Neuronal stem cell (in vitro differentiated cells): ENCODE measurements at places on chromosomes 3 and 15.

GRCh38 chr15:35874260-35874905, 328.4 kb upstream of the DPH6 start:
- DNase-seq = no peak

GRCh38 chr15:34133511-34133910, 31.6 kb downstream of the PGBD4 start:
- no peak for DNase-seq

- no peak for DNase-seq
Observed at GRCh38 chr15:88035381-88035780, 221.2 kb downstream of the NTRK3 start.

- peak; percentile 26 for DNase-seq
Observed at GRCh38 chr15:90400759-90401314, 12.8 kb downstream of the IQGAP1 start.

- peak; percentile 30 for DNase-seq
Observed at GRCh38 chr3:126474498-126475412, 936 bp downstream of the ZXDC start.

DNA sequence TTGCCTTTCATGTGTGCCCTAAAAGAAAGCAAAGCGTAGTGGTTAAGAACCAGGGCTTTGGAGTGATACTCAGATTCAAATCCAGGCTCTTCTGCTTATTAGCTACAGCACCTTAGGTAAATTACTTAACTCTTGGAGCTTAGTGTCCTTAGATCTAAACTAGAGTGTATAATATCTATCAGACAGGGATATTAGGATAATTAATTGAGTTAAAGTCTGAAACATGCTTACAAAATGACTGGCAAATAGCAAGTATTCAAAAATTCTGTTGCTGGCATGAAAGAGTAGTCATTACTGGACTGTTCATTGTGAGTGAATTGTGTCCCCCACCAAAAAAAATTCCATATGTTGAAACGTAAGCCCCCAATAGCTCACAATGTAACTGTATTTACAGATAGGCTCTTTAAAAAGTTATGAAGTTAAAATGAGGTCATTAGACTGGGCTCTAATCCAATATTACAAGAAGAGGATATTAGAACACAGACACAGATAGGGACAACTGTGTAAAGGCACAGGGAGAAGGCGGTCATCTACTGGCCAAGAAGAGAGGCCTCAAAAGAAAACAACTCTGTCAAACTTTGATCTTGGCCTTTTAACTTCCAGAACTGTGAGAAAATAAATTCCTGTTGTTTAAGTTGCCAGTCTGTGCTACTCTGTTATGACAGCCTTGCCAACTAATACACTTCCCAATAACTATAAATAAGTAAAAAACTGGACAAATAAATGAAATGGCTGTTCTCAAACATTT, 60.4 kb upstream of the LRRC3B start:
- DNase-seq = no peak

DNA sequence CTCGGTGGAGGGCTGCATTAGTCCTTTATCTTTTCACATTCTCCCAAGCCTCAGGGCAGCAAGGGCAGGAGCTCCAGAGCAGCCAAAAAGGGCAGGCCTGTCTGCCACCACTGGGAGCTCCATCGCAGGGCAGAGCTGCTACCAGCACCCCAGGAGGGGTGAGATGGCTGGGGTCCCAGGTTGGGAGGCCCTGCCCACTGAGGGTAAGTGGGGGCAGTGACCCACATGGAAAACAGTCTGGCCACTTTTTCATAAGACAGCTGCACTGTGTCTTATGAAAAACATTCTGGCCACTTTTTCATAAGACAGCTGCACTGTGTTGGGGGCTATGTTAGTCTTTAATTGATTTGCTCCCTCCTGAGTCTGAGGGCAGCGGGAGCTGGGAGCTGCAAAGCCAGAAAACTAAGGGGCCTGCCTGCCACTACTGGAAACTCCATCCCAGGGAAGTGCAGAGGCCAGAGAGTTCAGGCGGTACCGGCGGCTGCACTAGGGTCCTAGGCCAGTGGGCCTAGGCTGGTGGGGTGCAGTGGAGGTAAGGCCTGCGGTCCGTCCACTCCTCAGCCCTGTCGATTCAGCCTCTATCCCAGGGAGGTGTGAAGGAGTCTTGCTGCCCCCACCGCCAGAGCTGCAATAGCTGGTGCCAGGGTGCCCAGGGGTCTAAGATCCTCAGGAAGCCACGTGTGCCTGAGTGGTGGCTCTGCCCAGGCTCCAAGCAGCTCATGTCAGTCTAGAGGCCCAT, 45.4 kb downstream of the TMCO5A start:
- DNase-seq = no peak

GRCh38 chr3:196821806-196822355, 45.8 kb upstream of the SENP5 start:
- DNase-seq = no peak

GRCh38 chr3:94036909-94037507, 8.6 kb upstream of the STX19 start:
- DNase-seq = no peak

DNA sequence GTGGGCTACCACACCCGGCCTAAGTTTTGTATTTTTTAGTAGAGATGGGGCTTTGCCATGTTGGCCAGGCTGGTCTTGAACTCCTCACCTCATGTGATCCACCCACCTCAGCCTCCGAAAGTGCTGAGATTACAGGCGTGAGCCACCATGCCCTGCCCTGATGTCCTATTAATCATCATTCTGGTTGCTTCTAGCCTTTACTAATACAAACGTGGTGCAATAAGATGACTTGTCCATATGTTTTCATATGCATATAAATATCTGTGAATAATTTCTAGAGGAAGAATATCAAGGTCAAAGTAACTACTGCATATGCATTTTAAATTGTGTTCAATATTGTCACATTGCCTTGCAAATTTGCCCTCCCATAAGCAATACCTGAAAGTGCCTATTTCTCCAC, 25.5 kb upstream of the PDHB start:
- DNase-seq = no peak

DNA sequence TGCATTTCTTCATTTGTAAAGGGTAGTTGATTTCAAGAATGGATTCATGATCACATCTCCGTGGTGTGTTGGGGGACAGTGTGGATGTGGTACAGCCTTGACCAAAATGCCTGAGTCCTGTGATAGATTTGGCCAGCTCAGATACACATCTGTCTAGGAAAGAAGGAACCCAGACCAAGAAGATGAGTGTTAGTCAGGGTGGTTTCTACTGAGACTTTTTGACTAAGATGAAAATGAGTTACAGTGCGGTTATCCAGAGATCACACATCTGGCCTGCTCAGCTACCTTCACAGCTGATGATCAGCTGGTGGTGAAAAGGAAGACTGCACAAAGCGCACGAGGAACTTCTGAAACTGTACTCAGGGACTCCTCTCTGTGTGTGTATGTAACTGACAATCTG, 68.0 kb downstream of the FNDC3B start:
- DNase-seq = no peak

- no peak for DNase-seq
Observed at GRCh38 chr3:29949940-29950616, 656.3 kb upstream of the TGFBR2 start.

DNA sequence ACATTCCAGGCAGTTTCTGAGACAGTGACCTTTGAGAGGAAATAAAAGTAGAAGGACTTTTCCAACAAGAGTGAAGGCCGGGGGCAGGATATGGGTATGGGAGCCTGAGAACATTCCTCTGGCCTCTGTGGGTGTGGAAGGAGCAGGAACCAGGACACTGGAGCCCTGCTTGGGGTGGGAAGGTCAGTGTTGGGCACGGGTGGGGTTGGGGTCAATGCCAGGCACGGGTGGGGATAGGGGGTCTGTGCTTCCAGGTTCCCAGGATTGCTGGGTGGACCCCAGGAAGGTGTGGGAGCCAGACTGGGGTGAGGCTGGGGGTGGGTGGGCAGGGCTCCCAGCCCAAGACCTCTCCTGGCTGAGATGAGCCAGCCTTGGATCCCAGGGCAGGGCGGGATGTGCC, 163.5 kb downstream of the NSMCE3 start:
- DNase-seq = no peak

GRCh38 chr3:4708230-4708629, 215.1 kb downstream of the ITPR1 start:
- DNase-seq = no peak
